ENCODE measurements at places on chromosomes 6 and 20. TPM values are rescaled to one million over a fixed set of nuclear protein-coding genes. Genes with fewer than 3 reads are reported as not detected.

GRCh38 chr6:68194846-68195478 is 440.1 kb upstream of the ADGRB3 start:
- no peak for DNase-seq

DNA sequence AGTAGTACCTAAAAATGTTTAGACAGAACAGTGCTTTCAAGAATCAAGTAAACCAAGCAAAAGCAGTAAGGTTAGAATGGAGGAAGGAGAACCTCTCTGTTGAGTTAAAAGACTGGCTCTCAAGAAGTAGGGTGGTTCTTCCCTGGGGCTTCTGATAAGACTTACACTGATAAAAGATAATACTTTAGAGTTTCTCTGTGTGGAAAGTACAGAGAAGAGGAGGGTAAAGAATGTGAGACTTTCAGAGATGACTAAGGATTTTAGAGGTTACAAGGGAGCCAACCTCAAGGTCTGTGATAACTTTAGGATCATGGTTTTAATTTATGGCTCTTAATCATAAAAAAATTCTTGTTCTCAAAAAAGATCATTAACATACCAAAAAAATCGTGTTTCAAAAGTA is 30.9 kb upstream of the ALDH8A1 start:
- DNase-seq = no peak

- peak; percentile 68 for DNase-seq
Observed at GRCh38 chr20:50625986-50626677, 65.2 kb downstream of the RIPOR3 start.

- DNase-seq = no peak
Observed at GRCh38 chr6:141097471-141097870, 1035.3 kb upstream of the GJE1 start.

GRCh38 chr6:44411141-44411540 is 23.6 kb downstream of the CDC5L start:
- no peak for DNase-seq

GRCh38 chr20:35311409-35311808 is 19.2 kb upstream of the FAM83C start:
- no peak for DNase-seq

- no peak for DNase-seq
Observed at GRCh38 chr6:151036869-151037680, 171.6 kb downstream of the MTHFD1L start.

- no peak for DNase-seq
Observed at GRCh38 chr6:44381739-44382138, 5.8 kb upstream of the CDC5L start.

- DNase-seq = no peak
Observed at GRCh38 chr6:3540253-3540820, 83.5 kb upstream of the SLC22A23 start.

DNA sequence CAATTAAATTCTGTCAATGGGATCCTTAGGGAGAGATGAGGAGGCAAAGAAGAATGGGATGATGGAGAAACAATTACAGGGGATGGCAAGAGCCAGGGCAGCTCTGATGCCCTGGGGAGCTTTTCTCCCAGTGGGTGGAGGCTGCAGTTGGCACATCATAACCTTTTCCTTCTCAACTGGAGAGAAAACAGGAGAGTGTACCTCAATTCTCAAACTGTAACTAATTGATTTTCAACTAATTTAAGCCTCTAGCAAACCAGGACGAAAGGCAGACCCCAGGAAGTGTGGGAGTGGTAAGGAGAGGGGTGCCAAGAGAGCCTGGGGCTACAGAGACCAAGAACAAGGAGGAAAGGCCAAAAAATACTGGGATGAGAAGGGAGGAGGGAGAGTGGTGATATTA is 5.7 kb downstream of the BMP5 start:
- DNase-seq = no peak

DNA sequence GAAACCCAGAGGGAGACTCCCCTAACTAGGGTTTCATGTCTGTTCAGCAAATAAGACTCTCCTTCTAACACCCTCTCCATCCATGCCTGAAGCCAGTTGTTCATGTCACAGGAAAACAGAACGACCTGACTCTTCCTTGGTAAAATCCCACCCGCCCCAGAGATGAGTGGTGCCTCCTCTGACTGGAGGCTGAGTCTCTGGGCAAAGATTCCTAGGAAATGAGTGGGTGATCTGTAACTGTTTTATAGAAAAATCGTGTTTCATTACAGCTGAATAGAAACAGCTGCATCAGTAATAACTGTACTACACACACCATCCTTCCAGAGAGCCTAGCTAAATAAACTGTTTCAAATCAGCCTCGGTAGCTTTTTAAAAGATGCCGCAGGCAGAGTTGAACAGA is 37.4 kb upstream of the MRPS10 start:
- no peak for DNase-seq

DNA sequence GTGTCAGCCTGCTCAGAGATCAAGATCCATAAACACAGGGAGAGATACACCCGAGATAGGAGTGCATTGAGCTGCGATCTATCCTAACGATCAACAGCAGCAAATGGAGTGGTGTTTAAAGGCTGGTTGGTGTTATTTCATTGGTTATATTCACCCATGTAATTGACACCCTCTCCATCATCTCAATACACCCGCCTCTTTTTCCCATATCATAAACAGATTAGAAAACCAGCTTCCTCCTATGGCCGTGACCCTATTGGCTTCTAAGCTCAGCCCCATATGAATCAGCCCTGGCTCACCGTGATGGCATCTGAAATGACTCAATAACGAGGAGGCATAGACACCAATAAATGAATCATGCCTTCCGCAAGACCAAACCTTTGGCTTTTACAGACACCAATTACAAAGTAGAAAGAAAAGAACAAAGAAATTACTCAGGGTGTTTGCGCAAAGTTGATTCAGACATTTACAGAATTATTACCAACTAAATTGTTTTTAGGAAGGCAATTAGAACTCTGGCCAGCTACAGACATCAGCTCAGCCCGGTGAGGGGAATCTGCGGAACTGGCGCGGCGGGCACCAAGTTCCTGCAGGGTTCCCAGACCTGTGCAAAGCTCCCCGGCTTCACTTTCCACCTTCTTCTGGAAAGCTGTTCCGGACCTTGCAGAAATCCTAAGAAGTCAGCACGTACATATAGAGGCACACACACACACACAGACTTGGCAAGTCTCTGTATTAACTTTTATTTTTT is 11.5 kb downstream of the PMEPA1 start:
- peak; percentile 84 for DNase-seq

DNA sequence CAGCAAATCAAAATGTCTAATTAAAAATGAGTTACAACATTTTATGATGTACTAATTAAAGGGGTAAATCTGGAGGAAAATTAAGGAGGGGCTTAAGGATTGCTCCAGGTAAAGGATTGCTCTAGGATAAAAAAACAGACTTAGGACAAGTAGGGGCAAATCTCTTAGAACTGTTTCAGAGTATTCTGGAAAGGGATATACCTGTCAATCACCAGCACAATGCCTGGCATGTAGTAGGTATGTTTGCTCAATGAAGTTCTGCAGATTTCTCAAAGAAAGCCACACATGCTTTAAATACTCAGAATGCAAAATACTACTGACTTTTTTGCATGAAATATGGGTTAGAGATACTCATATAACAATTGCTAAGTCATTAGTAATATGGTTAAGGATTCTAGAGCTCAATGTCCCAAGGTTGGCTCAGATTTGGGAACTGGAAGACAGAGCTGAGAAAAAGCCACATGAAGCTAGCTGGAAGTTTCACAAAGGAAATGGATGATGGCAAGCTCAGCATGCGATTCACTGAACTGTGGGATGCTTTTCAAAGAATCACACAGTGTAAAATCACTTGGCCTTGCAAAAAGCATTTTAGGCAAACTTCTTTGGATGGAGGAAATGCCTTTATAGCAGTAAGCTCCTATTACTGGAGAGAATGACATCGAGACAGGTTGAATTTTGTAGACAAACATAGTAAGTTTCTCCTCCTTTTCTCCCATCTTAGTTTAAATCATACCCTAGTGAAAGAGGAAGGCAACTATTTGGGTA is 72.8 kb downstream of the MAP3K5 start:
- no peak for DNase-seq

GRCh38 chr6:105753207-105753606 is 332.9 kb upstream of the PRDM1 start:
- no peak for DNase-seq

GRCh38 chr20:59402681-59403080 is 102.3 kb downstream of the EDN3 start:
- DNase-seq = peak; percentile 54

- DNase-seq = no peak
Observed at GRCh38 chr6:33880766-33881165, 77.0 kb upstream of the MLN start.

GRCh38 chr6:16635810-16636602 is 125.3 kb downstream of the ATXN1 start:
- no peak for DNase-seq

GRCh38 chr20:45823949-45824835 is 2.9 kb downstream of the TNNC2 start:
- DNase-seq = peak; percentile 59

GRCh38 chr6:31737991-31738979 is 1.5 kb upstream of the MSH5 start:
- peak; percentile 84 for DNase-seq

DNA sequence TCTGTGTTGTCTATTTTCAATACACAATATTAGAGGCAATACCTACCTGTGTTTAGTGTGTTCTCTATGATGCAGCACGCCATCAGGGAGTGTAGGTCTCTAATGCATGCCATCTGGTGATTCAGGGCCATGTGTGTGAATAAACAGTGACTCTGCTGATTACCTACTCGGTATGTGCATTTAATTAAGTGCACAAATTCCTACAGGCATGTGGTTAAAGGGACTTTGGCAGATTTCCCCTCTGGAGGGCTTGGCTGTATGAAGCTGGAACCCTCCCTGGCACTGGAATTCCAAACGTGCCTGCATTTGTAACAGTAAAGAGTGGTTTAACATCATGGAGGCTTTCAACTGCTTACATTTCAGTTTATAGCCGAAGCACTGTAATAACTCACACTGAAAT is 401.5 kb upstream of the SASH1 start:
- DNase-seq = no peak

DNA sequence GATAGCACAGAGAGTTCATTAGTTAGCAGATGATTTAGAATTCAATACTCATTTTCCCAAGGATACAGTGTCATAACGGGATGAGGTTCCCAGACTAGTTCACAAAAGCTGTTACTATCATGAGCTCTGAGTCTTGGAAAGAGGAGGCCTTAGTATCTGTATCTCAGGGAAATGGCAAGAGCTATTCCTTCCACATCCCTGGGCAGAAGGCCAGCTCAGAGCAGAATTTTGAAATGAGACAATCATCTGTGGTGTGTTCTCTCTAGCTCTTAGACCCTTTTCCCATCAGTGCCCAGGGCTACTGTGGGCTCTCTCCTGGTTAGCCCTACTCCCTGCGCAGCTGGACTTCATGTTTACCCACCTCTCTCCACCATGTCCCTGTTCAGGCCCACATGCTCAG is 64.5 kb downstream of the JAG1 start:
- DNase-seq = no peak

- DNase-seq = no peak
Observed at GRCh38 chr6:36824253-36824652, 15.0 kb downstream of the CPNE5 start.

DNA sequence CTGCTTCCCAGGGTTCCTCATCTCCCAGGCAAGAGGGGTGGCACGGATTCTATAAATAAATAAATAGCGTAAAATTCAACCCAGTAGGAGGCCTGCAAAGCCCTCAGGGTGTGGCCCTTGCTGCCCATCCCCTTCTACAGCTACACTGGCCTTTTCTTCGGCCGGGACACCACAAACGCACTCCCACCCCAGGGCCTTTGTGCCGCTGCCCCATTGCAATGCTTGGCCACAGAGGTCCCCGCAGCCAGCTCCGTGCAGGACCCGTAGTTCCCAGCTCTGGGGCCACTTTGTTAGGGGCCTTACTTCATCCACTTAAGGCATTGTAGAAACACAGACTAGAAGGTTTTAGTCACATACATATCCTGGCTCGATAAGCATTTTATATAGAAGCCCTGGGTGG is 151.2 kb downstream of the ERMARD start:
- no peak for DNase-seq

- no peak for DNase-seq
Observed at GRCh38 chr6:118768904-118769325, 117.5 kb upstream of the CEP85L start.

GRCh38 chr6:10315034-10315433 is 99.8 kb downstream of the TFAP2A start:
- no peak for DNase-seq

DNA sequence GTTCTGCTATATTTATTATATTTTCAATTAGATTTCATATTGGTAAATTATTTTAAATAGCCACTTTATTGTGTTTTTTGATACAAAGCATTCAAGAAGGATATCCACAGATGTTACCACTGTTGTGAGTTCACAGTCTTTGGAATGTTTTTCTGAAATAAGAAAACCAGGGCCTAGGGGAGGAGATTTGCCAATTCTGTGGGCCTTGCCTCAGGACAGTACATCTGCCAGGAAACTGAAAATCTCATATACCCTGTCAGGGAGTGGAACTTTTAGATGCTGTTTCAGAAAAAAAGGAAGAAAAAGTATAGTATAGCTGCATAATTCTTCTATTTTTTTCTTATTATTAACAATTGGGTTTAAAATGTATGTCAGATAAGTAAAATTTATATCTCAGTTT is 995.9 kb upstream of the ADGRB3 start:
- no peak for DNase-seq

The PNLDC1 gene
- not detected for total RNA-seq

The FOXS1 gene
- total RNA-seq = 0.64 TPM

The METTL24 gene
- total RNA-seq = 3.2 TPM

The ABHD16B gene
- total RNA-seq = not detected

The RIMS4 gene
- total RNA-seq = 9.0 TPM

The PACRG gene
- total RNA-seq = 0.32 TPM

The BMP6 gene
- total RNA-seq = 4.3 TPM

The C6orf141 gene
- 2.9 TPM for total RNA-seq

The LTA gene
- total RNA-seq = not detected

The SLC22A1 gene
- 6.7 TPM for total RNA-seq

The DEFB124 gene
- not detected for total RNA-seq

The C6orf132 gene
- total RNA-seq = 11.6 TPM

The RAB32 gene
- 97.5 TPM for total RNA-seq

The CAGE1 gene
- 0.17 TPM for total RNA-seq

The IRAK1BP1 gene
- total RNA-seq = 4.3 TPM

The PRR18 gene
- 0.77 TPM for total RNA-seq

The CTNNBL1 gene
- total RNA-seq = 25.7 TPM

The NKX2-2 gene
- total RNA-seq = not detected

The PLAGL1 gene
- 48.6 TPM for total RNA-seq

The KPNA5 gene
- 14.8 TPM for total RNA-seq

The HSPA12B gene
- total RNA-seq = 3.4 TPM

The GRM1 gene
- total RNA-seq = 0.08 TPM

The MROH8 gene
- total RNA-seq = 3.9 TPM

The TINAG gene
- total RNA-seq = 0.76 TPM

The MYLK2 gene
- total RNA-seq = not detected

The TREM1 gene
- total RNA-seq = 0.84 TPM

The CCM2L gene
- 0.80 TPM for total RNA-seq

The TMC2 gene
- total RNA-seq = not detected
